HS-5 (cell line): ENCODE measurements at places on chromosomes 6 and 20.

DNA sequence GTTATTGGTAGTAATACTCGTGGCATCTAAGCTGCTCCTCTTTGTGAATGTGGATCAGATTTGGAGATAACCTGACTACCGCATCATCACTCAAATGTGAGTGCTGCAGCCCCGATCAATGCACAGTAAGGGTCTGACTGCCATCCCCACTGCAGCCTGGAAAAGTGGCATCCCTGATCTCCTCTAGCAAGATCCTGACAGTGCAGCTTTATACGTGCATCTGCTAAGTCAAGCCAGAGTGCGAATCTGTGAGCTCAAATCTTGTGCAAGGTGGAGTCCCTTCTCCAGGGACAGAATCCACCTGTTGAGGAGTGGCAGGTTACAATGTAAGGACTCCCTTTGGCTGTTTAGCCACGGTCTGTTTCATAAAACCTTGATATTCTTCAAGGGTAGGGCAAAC is 215.0 kb upstream of the EXOC2 start:
- DNase-seq, result no peak

DNA sequence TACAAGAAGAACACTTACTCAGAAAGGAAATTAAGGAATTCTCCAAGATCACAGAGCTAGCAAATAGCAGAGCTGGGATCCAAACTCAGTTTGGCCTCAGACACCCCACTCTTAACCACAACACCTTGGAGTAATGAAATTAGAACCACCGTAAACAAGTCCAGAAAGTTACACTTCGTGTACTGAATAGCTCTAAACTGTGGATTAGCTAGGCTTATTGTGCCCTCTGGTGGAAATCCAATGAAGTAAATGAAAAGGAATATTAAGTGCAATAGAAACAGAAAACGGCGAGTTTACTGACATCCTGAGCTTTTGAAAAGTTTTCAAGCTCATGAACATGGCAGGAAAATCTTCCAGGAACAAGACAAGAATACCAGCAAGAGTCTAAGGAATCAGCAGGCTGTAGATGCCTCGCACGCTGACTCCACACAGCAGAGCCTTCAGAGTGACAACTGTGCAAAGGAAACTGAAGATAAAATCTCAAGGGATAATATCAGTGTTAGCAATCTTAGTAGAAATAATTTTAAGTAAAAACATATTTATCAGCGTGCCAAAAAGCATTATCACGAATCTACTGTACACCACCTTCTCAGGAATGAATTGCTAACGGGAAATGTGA is 34.6 kb downstream of the FBXO5 start:
- peak; percentile 39 for DNase-seq

DNA sequence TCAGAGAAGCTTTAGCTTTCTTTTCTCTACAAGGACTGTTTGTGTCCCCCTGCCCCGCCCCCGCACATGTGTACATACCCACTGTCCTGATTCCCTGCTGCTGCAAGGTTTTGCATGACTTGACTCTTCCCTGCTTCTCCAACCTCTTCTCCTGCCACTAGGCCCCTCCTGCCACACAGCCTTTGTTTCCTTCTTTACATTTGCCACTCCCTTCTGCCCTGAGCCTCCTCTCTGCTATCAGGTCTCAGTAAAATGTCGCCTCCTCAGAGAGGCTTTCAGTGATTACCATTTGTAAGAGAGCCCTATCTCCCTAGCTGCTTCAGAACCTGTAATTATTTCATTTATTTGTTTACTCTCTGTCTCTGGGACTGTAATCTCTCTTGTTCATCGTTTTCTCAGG is 56.4 kb upstream of the VSTM2L start:
- no peak for DNase-seq

DNA sequence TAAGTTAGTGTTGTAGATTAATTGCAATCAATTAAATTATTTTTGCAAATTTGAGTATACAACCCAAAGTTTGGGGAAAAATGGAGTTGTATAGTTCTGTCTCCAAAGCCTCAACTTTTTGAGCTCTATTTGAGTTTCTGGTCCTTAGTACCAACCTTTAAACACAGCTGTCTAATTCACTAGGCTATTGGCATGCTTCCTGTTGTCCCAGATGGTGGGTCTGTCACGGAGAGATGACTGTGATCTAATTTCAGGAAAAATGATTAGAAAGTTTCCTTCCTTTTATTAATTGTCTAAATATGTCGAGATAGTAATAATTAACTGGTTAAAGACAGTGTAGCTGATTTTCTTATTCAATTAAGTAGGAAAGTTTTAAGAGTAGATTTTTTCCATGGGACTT is 109.6 kb downstream of the SCAF8 start:
- DNase-seq, result no peak

GRCh38 chr20:57938158-57939108 is 228.6 kb upstream of the PMEPA1 start:
- DNase-seq, result no peak

- no peak for DNase-seq
Measured at GRCh38 chr20:9319687-9320384, 194.6 kb upstream of the LAMP5 start.

- no peak for DNase-seq
Measured at GRCh38 chr6:170043881-170044790, 246.7 kb downstream of the DLL1 start.

- no peak for DNase-seq
Measured at GRCh38 chr6:33576668-33577067, 3.4 kb downstream of the BAK1 start.

- DNase-seq, result no peak
Measured at GRCh38 chr6:141252828-141253608, 879.7 kb upstream of the GJE1 start.
